T-cell (primary cell): ENCODE measurements at places on chromosomes 12 and 14.

DNA sequence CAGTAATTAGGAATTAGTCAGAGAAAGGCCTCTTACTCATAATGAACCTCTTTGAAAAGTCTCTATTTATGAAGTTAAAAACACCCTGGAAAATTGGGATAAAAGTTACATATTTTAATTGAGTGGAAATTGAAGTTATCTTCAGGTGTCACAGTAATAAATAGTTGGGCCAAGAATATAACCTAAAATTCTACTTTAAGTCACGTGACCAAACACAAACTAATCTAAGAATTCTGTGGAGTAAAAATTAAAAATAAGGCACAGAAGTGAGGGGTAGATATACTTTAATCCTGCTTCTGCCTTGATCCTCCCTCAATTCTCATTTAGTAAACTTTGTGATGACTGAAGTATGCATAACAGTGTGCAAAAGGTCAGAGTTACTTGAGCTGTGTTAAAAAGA lies 226.4 kb downstream of the NAV3 start:
- H3K4me3 ChIP-seq, result no peak overlapping the region
- no peak for DNase-seq
- no peaks in the 10 kb centered on the region for H3K4me1 ChIP-seq

- DNase-seq, result no peak
- H3K4me3 ChIP-seq, result no peak overlapping the region
- H3K4me1 ChIP-seq, result no peaks in the 10 kb centered on the region
- H3K36me3 ChIP-seq, result no peaks in the 10 kb centered on the region
Measured at GRCh38 chr12:30219047-30219446, 435.3 kb upstream of the TMTC1 start.

DNA sequence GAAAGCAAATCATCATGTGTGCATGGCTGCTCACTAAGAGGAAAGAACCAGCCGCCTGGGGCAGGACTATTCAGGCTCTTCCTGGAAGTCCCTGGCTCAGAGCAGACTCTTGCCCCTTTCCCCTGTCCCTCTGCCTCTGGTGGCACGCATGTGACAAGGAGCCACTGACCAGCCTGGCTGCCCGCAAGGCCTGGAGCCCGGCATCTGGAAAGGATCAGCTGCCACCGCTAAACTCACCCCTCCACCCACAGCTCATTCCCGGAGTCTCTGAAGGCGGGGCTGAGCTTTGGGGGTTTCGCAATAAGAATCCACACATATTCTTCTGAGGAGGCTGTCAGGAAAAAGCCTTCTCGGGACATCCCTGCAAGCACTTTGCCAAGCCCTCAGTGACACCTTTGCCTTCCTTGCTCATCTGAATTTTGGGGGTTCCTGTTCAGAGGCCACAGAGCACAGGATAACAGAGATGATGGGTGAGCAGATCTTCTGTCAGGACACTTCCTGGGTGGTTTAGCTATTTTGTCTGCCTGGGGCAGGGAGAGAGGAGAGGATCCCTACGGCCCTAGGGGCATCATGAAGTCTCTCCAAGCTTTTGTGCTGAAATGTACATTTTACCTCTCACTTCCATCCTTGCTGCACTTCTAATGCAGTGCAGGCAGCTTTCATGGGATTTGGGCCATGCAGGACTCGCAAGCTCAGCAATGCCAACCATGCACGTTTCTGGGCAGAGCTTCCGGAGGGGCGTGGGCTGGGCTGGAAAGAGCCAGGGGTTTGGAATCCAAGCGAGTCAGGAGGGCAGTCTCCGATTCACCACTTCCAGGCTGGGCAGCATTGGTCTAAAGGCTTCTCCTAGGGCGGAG lies 124.8 kb upstream of the MAP1LC3B2 start:
- H3K4me1 ChIP-seq, result no peaks in the 10 kb centered on the region
- no peaks in the 10 kb centered on the region for H3K27me3 ChIP-seq
- no peak overlapping the region for H3K27ac ChIP-seq
- DNase-seq, result no peak

DNA sequence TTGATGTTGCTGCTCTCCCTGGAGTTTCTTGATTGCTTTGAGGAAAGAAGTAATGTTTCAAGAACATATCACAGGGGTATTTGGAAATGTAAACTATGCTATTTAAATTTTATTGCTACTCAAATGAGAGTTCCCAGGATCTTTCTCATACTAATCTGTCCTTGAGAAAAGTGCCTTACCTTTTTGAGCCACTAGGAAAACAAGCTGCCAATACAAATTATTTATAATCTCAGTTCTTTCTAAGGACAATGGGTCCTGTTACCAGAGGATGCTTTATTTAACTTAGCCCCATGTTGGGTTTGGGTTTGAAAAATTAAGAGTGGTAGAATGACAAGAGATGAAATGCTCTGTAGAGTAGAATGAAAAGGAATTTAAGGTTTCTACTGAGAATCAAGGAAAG lies 258.2 kb upstream of the PRKD1 start:
- no peaks in the 10 kb centered on the region for H3K27me3 ChIP-seq
- no peaks in the 10 kb centered on the region for H3K36me3 ChIP-seq
- no peak overlapping the region for H3K4me3 ChIP-seq
- H3K27ac ChIP-seq, result no peak overlapping the region

DNA sequence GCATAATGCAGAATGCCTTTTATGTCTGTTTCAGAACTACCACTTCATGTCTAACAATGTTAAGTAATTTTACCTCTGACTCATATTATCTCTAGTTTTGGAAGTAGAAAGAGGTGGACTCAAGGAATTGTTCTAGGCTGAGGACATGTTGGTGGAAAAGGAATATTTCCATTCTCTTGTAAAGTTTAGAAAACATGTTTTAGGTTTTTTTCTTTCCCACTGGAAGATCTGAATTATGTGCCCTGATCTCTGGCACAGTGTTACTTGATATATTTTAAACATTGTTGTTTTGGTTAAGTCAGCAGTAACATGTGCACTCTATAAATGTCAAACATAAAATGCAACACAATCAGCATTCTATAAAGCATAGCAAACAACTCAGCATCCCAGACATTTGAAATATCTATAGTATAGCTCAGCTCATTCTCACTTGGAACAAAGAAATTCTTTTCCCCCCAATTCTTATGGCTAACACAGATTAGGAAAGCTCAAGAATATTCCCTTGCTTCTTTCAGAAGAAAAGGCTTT lies 202.3 kb downstream of the STXBP6 start:
- no peaks in the 10 kb centered on the region for H3K27me3 ChIP-seq
- H3K36me3 ChIP-seq, result no peaks in the 10 kb centered on the region
- no peak overlapping the region for H3K27ac ChIP-seq
- H3K4me3 ChIP-seq, result no peak overlapping the region
- no peak for DNase-seq

GRCh38 chr12:61563665-61564450 lies 696.3 kb upstream of the USP15 start:
- no peak overlapping the region for H3K4me3 ChIP-seq
- no peaks in the 10 kb centered on the region for H3K27me3 ChIP-seq
- H3K27ac ChIP-seq, result no peak overlapping the region
- no peaks in the 10 kb centered on the region for H3K4me1 ChIP-seq
- DNase-seq, result no peak

DNA sequence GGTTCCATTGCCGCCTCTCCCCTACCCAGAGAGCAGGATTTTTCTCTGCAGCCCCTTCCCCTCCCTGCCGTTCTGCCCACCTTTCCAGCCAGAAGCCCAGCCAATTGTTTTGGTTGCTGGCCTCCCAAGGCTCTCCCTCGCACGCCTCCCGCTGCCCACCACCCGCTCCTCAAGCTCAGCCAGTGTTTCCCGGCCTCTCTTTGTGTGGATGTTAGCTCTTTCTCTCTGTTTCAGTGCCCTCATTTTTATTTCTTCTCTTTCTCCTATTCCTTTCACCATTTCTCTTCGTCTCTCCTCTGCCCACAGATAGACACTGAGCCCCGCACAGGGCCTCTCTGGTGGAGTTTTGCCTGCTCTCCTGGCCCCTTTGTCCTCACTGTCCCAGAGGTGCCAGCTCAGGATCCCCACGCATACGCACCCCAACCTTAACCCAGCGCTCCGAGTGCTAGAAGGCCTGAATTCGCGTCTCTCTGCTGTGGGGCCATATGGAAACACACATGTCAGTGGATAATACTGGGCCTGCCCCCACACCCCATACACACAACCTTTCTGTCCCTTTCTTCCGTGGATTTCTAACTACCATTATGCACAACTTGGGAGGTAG lies 54.9 kb downstream of the SMUG1 start:
- H3K4me1 ChIP-seq, result no peaks in the 10 kb centered on the region
- H3K27me3 ChIP-seq, result peaks cover 15% of the 10 kb centered on the region
- H3K27ac ChIP-seq, result no peak overlapping the region

GRCh38 chr14:71737760-71738159 lies 194.5 kb upstream of the RGS6 start:
- no peaks in the 10 kb centered on the region for H3K27me3 ChIP-seq
- H3K4me1 ChIP-seq, result no peaks in the 10 kb centered on the region
- no peak overlapping the region for H3K4me3 ChIP-seq
- H3K27ac ChIP-seq, result no peak overlapping the region
- DNase-seq, result no peak
- peaks cover 13% of the 10 kb centered on the region for H3K36me3 ChIP-seq

DNA sequence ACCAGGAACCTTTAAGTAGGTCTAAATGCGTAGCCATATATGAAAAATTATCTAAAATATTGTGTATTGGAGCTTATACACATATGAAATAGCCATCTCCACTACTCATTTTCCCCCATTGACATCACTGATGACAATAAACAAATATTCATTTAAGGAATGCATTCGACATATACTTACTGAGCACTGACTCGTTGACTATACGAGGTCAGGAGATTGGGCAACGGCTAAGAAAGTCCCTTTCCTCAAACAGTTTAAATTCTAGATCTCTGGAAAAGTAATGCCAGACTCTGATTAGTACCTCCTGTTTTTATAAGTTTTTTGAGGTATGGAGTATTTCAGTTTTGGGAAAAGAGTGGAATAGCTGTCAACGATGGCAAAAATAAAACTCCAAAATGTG lies 139.4 kb upstream of the DIO2 start:
- no peaks in the 10 kb centered on the region for H3K4me1 ChIP-seq
- no peaks in the 10 kb centered on the region for H3K36me3 ChIP-seq
- H3K27ac ChIP-seq, result no peak overlapping the region

GRCh38 chr12:117821480-117822175 lies 147.2 kb downstream of the KSR2 start:
- H3K4me1 ChIP-seq, result no peaks in the 10 kb centered on the region
- no peak overlapping the region for H3K4me3 ChIP-seq
- no peaks in the 10 kb centered on the region for H3K27me3 ChIP-seq
- no peaks in the 10 kb centered on the region for H3K36me3 ChIP-seq
- no peak overlapping the region for H3K27ac ChIP-seq

GRCh38 chr12:94997061-94997460 lies 6.4 kb downstream of the NDUFA12 start:
- H3K36me3 ChIP-seq, result no peaks in the 10 kb centered on the region
- H3K27me3 ChIP-seq, result no peaks in the 10 kb centered on the region
- H3K4me3 ChIP-seq, result no peak overlapping the region
- peaks cover 14% of the 10 kb centered on the region for H3K4me1 ChIP-seq

DNA sequence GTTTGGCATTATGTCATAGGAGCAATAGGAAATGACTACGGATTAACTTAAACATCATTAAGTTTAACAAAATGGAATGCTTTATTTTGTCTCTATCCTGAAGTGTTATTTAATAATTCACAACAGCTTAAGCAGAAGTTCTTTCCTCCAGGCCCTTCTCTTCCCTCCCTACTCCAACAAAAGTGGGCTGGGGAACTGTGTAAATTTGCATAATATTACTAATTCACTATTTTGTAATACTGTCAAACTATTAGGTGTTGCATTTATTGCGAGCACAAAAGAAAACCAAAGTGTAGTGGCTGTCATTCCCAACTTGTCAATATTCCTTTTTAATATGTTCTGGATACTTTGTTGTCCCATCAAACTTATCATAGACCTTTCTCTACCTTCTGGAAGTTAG lies 69.8 kb downstream of the ATG14 start:
- no peaks in the 10 kb centered on the region for H3K27me3 ChIP-seq
- no peak overlapping the region for H3K4me3 ChIP-seq
- no peak for DNase-seq

- no peaks in the 10 kb centered on the region for H3K4me1 ChIP-seq
- no peak overlapping the region for H3K4me3 ChIP-seq
- no peak overlapping the region for H3K27ac ChIP-seq
- H3K36me3 ChIP-seq, result no peaks in the 10 kb centered on the region
- no peaks in the 10 kb centered on the region for H3K27me3 ChIP-seq
Measured at GRCh38 chr12:16163146-16163545, 114.3 kb downstream of the SLC15A5 start.

- H3K4me1 ChIP-seq, result no peaks in the 10 kb centered on the region
- no peaks in the 10 kb centered on the region for H3K36me3 ChIP-seq
- no peak for DNase-seq
- H3K27ac ChIP-seq, result no peak overlapping the region
- no peaks in the 10 kb centered on the region for H3K27me3 ChIP-seq
Measured at GRCh38 chr14:89855961-89856656, 98.4 kb downstream of the EFCAB11 start.

DNA sequence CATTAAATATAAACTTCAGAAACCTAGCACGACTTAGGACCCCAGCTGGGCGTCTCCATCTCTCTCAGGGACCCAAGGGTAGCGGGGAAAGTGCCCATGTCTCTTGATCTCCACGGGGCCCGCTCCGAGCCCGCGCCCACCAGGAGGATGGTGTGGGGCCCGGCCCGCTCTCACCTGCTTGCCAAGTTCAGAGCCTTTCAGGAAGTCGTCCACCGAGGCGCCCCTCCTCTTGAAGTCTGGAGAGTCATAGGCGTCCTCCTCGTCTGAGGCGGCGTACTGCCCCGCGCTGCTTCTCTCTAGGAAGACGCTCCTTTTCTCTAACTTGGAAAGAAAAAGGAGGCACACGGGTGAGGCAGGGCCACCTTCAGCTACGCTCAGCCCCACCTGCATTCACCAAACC lies 96.9 kb downstream of the PIWIL1 start:
- no peaks in the 10 kb centered on the region for H3K4me1 ChIP-seq
- no peak for DNase-seq
- H3K36me3 ChIP-seq, result no peaks in the 10 kb centered on the region
- no peak overlapping the region for H3K27ac ChIP-seq
- H3K4me3 ChIP-seq, result no peak overlapping the region

GRCh38 chr12:116552773-116553373 lies 6.3 kb upstream of the MAP1LC3B2 start:
- H3K4me3 ChIP-seq, result no peak overlapping the region
- DNase-seq, result no peak
- H3K4me1 ChIP-seq, result no peaks in the 10 kb centered on the region
- no peak overlapping the region for H3K27ac ChIP-seq

GRCh38 chr12:132146772-132147422 lies 2.6 kb downstream of the NOC4L start:
- H3K4me3 ChIP-seq, result no peak overlapping the region
- no peaks in the 10 kb centered on the region for H3K27me3 ChIP-seq
- H3K36me3 ChIP-seq, result peaks cover 4% of the 10 kb centered on the region

DNA sequence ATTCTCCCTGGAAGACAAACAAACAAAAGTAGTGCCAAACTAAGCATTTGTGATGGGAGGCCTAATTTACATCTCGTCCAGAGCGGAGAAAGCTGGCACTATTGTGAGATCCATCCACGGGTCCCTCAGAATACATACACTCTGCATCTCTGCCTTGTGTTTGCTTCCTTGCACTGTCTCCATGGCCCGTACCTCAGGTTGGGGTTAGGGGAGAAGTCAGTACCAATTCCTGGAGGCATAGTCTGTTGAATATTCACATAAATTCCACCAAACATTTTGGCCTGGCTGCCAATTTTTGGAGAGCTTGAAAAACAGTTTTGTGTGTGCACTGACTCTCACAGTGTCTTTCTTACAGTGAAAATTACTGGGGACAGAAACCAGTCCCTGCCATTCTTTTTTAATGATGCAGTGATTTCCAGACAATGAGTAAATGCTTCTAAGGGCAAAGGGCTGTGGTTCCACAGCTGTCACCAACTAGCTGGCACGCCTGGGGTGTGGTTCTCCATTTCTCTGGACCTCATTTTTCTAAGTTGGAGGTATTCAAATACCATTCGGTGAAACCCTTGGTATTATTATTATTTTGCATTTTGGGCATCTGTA lies 119.7 kb upstream of the HIF1A start:
- no peaks in the 10 kb centered on the region for H3K27me3 ChIP-seq
- DNase-seq, result no peak
- H3K27ac ChIP-seq, result no peak overlapping the region
- H3K36me3 ChIP-seq, result no peaks in the 10 kb centered on the region
- H3K4me1 ChIP-seq, result peaks cover 47% of the 10 kb centered on the region
